ENCODE measurements at places on chromosomes 5 and 9.
A peak's percentile ranks its signal among the peaks of the same experiment; 100 is the strongest.

GRCh38 chr5:142794537-142794936 lies 24.4 kb downstream of the ARHGAP26 start:
- DNase-seq: no peak

- no peak for DNase-seq
Observed at GRCh38 chr5:125411071-125411743, 664.8 kb upstream of the ZNF608 start.

DNA sequence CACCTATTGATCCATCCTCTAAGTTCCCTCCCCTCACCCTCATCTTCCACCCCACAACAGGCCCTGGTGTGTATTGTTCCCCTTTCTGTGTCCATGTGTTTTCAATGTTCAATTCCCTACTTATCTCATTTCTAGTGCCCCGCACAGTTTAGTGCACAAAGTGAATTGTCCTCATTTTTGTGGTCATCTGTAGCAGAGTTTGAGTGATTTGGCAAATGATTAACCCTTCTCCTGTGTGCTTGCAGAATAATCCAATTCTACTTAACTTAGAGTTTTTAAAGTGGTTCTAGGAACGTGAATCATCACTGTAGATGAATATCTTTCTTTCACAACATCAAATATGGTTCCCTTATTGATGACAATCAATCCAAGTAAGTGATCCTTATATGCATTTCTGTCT lies 6.3 kb upstream of the HAPLN1 start:
- DNase-seq: no peak

DNA sequence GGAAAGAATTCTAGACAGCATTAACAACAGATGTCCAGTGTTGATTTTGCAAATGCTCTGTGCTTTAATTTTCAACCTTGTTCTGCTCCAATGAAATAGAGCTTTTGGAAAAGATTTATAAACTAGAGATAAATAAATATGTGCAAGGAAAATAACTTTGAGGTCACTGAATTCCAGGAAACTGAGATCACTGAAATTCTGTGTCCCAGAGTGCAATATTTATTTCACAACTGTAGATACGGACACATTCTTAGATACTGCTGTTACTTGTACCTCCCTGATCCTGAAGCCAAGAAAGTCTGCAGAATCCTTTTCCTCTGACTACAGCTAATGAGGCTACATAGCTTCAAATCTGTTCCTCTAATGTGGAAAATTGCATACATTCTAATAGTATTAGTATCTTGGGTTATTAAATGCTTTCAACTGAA lies 222.9 kb downstream of the DOCK8 start:
- DNase-seq: no peak

GRCh38 chr5:56717253-56717987 lies 97.9 kb upstream of the MAP3K1 start:
- DNase-seq: no peak

DNA sequence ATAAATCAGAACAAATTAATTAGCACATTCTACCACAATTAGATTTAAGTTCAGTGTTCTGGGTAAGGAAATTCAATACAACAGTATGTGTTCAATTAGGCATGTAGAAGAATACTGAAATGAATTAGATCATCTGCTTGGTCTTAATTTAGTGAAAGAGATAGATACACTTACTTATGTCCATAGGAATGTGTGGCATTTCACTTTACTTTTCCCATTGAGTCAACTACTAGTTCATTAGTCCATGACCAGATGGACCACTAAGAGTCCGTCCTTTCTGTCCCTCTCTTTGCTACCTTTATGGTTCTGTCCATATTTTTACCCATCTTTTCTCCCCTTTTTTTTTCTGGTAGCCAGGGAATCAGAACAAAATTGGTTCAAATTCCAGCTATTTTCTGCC lies 276.9 kb downstream of the OSTF1 start:
- DNase-seq: no peak

- DNase-seq: no peak
Observed at GRCh38 chr5:60538426-60538825, 161.5 kb downstream of the DEPDC1B start.

GRCh38 chr5:32074401-32074800 lies 99.7 kb downstream of the GOLPH3 start:
- DNase-seq: no peak

DNA sequence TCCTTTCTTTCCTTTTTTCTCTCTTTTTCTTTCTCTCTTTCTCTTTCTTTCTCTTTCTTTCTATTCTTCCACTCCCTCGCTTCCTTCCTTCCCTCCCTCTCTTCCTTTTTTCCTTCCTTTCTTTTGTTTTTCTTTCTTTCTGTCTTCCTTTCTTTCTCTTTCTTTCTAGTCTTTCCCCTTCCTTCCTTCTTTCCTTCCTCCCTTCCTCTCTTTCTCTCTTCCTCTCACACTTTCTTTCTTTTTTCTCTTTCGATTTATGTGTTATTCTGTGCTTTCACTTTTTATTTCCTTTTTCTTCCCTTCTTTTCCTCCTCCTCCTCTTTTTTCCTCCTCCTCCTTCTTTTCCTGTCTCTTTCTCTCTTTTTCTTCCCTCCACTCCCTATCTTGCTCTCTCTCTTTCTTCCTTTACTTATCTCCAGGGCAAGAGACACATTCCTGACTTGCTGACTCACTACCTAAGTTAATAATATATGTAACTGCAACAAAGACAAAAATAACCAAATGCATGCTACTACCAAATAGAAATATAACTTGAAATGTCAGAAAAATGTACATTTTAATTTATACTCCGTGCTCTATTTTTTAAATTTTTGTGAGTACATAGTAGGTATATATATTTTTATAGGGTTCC lies 445.5 kb downstream of the GABRG2 start:
- DNase-seq: no peak

- DNase-seq: no peak
Observed at GRCh38 chr5:14551211-14551610, 30.4 kb upstream of the OTULINL start.

DNA sequence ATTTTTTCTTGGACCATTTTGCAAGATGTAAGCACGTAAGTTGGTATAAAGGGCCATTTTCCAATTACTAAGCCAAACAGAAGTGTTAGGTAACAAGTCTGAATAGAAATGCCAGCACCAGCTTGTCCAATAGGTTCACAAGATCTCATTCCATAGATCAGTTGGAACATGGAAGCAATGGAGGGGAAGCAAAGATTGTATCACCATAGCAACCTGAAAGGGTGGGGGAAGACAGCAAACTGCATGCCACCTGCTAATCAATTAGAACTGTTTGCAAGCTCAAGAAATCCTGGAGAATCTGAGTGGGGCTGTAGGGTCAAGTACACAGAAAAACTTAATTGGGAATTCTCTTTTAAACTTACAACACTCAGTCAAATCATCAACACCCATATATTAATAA lies 264.9 kb upstream of the EFNA5 start:
- no peak for DNase-seq

GRCh38 chr5:148474025-148474511 lies 90.3 kb downstream of the FBXO38 start:
- no peak for DNase-seq

GRCh38 chr5:40017135-40017534 lies 592.4 kb upstream of the DAB2 start:
- no peak for DNase-seq

DNA sequence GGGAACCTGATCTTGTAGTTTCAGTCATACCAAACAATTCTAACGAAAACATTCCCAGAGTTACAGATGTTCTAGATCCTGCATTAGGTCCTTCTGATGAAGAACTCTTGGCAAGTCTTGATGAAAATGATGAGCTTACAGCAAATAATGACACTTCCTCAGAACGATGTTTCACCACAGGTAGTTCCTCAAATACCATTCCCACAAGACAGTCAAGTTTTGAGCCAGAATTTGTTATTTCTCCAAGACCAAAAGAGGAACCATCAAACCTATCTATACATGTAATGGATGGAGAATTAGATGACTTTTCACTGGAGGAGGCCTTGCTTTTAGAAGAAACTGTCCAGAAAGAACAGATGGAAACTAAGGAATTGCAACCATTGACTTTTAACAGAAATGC lies 21.0 kb downstream of the RMI1 start:
- peak; percentile 70 for DNase-seq

DNA sequence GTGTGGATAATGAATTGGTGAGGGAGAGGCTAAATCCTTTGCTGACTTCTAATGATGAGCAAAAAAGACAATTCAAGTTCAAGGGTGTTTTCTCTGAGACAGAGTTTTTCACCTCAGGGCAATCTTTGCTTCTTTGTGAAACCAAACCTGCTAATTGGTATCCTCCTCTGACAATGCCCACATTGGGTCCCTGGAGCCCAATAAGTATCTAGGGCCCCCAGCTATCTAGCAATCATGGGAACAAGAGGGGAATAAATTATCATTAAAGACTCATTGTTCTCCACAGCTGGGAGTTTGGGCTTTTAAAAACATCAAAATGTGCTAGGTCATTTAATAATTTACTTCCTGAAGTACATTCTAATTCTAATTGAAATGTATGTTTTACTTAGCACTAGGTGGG lies 227.3 kb downstream of the TMEM167A start:
- no peak for DNase-seq

DNA sequence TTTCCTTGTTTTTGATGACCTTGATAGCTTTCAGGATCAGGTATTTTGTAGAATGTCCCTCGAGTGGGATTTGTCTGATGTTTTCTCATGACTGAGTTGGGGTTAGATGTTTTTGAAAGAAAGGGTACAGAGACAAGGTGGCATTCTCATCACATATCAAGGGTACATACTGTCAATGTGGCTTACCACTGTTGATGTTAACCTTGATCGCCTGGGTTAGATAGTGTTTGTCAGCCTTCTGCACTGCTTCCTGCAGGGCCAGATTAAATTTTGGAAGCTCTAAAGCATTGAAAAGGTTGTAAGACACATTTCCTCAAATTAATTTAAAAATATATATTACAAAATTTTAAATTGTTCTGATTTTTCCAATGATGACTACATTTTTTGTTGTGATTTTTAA lies 287.4 kb upstream of the ACTBL2 start:
- DNase-seq: no peak

Data from GF-D8 (cell line).